Fibroblast of upper back skin (primary cell): ENCODE measurements at places on chromosomes 6 and 20.

- DNase-seq = peak; percentile 90
Observed at GRCh38 chr6:36917541-36918193, 31.9 kb downstream of the C6orf89 start.

DNA sequence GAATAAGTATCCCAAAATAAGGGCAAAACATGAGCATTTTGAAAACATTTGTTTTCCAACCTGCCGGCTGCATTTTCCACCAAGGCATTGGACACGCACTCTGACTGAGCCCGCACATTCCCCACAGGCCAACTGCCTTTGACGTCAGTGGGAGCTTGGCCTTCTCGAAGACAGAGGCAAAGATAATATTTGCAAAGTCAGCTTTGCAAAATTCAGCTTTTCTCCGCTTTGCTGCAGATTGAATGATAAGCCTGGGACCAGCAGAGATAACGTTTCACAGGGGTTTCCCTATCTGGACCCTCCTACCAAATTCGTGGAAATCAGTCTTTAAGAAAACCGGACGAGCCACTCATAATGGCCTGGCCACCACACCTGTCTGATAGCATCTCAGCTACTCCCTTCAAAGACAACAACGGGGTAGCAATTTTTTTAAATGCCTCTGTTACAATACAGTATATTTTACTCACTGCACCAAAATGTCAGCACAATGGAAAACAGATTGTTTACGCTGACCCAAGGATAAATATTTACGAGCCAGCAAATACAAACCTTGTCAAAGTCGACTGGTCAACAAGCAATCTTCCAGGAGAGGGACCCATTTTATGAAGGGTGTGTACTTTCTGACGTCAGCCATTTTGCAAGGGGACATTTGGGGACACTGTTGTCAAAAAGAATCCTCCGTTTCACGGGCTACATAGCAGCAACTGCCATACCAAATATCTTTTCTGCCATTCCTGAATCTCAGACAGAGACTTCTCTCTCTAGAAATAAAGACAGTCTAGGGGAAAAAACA, 100.5 kb downstream of the TFAP2A start:
- no peak for DNase-seq

GRCh38 chr6:36516988-36517387, 30.3 kb downstream of the STK38 start:
- no peak for DNase-seq

DNA sequence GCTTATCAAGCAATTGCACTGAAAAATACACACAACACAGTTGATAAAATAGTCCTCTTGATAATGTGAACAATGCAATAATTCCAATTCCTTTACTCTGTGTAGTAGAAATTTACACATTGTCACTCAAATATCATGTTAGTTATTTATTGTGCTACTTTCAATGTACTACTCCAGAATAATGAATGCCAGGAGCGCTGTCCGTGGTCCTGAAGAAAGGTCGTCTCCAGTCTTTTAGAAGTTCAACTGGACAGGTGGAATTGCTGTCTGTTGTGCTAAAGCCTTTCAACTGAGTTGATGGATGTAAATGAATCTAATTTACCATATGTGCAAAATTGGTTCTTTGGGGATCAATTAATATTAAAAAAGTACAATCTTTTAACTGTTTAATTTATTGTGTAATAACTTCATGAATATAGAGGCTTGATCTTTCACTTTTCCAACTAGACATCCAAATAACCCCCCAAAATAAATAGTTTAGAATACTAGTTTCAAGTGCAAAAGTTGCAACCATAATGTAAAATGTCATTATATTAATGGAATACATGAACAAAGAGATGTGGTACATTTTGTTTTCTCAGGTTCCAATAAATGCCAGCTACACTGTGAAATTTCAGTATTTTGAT, 3.2 kb downstream of the GRIK2 start:
- DNase-seq = peak; percentile 71
